ENCODE measurements at places on chromosomes 16 and 17.
A peak's percentile ranks its signal among the peaks of the same experiment; 100 is the strongest.

DNA sequence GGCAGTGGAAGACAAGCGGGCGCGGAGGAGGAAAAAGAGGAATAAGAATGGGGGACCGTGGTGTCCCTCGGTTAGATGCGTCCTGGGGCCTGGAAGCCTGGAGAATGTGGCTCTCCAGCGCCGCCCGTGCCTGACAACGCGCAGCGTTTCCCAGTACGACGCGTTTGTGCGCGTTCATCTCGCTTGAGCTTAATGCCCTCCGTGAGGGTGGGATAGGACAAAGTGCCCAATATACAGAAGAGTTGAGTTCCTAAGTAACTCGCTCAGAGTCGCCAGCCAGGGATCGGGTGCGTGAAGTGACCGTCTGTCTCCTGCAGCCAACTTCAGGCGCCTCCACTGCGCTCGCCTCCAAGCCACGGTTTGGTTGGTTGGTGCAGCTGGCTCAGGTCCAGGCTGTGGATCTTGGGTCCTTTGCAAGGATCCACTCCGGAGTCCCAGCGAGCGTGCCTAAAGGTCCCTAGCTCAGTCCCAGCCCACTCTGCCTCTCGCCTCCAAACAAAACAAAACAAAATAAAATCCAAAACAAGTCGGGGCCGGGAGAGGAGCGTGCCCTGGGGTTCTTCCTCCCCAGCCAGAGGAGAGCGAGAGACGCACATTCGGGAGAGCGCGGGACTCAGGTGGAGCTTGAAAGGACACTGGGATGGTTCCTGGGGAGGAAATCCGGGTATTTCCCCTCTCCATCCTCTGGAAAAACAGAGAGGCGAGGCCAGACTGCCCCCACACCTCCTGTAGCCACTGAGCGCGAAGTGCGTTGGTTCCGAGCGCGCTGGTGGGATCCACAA, 974 bp downstream of the GALR2 start:
- no peak for DNase-seq

- no peak for DNase-seq
These were observed 280.1 kb upstream of the MON1B start for GRCh38 chr16:76910931-76911330.

- no peak for DNase-seq
These were observed 240.7 kb downstream of the MAP2K6 start for GRCh38 chr17:69654981-69655855.

DNA sequence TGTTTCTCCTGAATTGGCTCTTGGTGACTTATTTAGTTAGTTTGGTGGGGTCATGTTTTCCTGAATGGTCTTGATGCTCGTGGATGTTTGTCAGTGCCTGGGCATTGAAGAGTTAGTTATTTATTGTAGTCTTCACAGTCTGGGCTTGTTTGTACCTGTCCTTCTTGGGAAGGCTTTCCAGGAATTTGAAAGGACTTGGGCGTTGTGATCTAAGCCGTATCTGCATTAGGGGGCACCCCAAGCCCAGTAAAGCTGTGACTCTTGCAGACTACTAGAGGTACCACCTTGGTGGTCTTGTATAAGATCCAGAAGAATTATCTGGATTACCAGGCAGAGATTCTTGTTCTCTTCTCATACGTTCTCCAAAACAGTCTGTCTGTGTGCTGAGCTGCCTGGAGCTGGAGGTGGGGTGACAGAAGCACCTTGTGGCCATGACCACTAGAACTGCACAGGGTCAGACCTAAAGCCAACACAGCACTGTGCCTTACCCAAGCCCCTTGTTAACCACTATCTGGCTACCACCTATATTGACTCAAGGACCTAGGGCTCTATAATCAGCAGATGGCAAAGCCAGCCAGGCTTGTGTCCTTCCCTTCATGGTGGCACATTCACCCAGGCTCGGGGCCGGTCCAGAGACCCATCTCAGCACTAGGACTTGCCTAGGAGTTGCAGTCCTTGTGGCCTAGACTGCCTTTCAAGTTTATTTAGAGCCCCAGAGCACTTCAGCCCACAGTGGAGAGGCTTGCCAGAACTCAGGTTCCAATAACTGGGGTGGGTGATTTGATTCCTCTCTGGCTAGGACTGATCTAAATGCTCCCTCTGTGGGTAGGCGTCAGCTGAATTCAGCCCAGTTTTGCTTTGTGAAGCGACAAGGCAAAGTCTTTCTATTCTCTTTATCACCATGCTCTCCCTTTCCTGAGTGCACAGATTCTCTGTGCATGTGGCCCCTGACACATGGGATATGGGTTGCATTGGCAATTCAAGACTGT, 11.0 kb downstream of the RNF135 start:
- DNase-seq: peak; percentile 31

Measured in left lobe of liver (tissue), 2 donors.